Inflammatory macrophage treated with lipopolysaccharide for 1 hour (primary cell): ENCODE measurements at places on chromosomes 3 and 15.

DNA sequence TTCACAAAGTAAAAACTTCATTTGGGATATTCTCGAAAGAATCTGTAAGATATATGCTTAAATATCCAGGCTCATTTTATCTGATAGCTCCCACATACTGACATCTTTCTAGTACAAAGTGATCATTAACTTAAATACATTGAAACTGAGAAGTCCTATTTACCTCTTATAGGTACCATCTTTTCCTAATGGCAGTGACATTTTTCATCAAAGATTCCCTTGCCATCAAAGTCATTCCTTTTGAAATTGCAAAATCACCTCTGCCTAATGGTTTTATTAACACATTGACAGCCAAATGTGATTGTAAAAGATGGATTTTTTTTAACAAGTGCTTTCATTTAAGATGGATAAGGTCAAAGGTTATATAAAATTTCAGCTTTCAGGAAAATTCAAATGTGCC is 346.6 kb downstream of the MFSD1 start:
- no peak for DNase-seq

GRCh38 chr3:188471723-188472122 is 317.8 kb downstream of the LPP start:
- no peak for DNase-seq

GRCh38 chr3:87924485-87924884 is 134.3 kb downstream of the CGGBP1 start:
- DNase-seq = no peak

GRCh38 chr3:127497676-127498075 is 92.9 kb downstream of the TPRA1 start:
- DNase-seq = no peak
